ENCODE measurements at places on chromosomes 5 and 9.

GRCh38 chr5:51988634-51989033 lies 605.4 kb downstream of the ISL1 start:
- DNase-seq = no peak

GRCh38 chr5:179596421-179596820 lies 27.1 kb downstream of the HNRNPH1 start:
- DNase-seq = no peak

GRCh38 chr5:65326922-65327321 lies 154.8 kb downstream of the ADAMTS6 start:
- DNase-seq = no peak

DNA sequence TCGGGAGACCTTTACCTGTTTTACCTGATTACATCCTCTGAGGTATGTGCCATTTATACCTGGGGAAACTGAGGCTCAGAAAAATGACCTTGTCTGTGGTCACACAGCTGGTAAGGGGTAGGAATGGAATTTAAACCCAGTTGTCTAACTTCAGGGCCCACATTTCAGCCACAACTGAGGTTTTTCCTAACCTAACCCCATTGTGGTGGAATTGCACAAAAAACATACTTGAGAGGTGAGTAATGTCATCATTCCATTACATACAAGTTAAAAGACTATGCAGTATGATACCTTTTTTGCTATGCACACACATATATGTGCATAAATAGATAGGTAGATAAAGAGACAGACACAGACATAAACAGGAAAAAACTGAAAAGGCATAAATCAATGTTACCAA lies 14.1 kb downstream of the FGF1 start:
- DNase-seq = no peak

DNA sequence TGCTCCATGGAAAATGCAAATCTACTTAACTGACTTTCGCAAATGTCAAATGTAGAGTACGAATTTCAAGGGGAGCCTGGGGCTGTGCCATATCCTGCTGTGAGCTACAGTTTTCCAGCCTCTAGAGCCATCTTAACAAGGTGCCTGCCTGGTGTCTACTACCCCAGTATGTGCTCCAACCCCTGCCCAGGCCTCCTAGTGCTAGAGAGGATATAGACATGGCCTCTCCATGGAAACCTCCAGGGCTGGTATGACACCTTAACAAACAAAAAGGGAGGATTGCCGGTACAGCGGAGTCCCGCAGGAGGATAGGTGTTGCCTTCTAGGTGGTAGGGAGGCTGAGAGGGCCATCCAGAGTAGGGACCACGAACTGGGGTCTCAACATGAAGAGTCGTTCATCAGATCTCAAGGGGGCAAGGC lies 13.6 kb upstream of the IL3 start:
- no peak for DNase-seq

GRCh38 chr5:152177626-152178349 lies 227.3 kb downstream of the NMUR2 start:
- DNase-seq = no peak

DNA sequence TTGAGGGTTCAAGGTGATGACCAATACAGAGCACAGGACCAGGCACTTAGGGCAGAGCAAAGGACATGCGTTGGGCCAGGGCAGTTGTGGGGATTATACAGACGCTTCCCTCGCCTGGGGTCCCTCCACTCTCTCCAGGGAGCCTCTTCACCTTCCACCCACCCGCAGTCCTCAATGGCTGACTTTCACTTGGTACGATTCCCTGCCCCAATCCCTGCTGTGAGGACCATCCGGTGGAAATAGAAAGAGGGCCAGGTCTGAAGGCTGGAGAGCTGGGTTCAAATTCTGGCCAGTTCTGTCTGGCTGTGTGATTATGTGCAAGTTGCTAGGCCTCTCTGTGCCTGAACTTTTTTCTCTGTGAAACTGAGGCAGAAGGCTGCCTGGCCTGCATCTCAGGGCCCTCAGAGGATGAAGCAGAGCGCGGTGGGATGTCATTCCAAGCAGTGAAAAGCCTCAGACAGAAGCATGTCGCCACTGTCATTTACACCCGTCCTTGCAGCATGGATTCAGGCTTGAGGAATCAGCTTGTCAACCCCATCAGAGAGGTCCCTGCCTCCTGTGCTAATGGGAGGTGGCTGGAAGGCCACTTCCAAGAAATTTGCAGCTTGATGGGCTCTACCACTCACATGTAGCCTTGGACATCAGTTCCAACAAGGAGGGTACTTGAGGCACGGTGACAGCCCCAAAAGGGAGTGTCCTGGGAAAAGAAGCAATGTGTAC lies 206.6 kb upstream of the IER5L start:
- DNase-seq = no peak

GRCh38 chr9:113563826-113564497 lies 100.4 kb downstream of the RGS3 start:
- DNase-seq = no peak

GRCh38 chr9:34518110-34518616 lies 4.6 kb downstream of the ENHO start:
- DNase-seq = no peak

DNA sequence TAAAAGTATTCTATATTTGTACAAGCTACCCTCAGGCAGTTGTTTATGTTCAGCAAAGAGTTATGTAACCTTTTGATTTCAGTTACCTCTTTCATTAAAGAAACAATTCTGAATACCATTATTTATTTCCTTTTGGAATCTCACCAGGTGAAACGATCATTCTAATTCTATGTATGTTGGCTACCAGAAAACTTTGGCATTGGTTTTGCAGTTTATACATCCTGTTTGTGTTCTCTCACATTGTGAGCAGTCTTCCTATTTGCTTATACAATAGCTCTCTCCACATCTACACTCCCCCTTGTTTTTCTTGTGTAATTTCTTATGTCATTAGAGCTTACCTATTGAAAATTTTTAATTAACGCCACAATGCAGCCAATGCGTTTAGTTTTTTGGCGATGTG lies 276.0 kb upstream of the MPDZ start:
- no peak for DNase-seq

GRCh38 chr5:28374492-28374967 lies 1336.1 kb upstream of the CDH9 start:
- no peak for DNase-seq

DNA sequence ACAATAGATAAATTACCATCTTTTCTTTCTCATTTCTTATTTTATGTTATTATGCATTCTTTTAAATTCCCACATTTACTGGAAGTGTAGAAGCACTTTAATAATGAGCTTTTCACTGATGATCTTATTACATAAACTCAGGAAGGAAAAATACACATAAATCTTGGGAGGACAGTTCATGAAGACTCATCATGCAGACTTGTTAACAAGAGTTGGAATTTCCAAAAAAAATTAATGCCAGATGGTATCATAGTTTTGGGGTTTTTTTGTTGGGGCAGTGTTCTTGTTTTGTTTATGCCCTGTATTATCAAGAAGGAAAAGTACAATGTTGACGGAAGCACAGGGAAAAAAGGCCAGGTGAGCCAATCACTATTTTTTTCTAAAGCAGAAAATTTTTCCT lies 35.1 kb downstream of the CEMIP2 start:
- no peak for DNase-seq

GRCh38 chr5:150658699-150659265 lies 2.3 kb upstream of the MYOZ3 start:
- DNase-seq = no peak

GRCh38 chr9:76414661-76415060 lies 20.4 kb upstream of the RFK start:
- DNase-seq = no peak

DNA sequence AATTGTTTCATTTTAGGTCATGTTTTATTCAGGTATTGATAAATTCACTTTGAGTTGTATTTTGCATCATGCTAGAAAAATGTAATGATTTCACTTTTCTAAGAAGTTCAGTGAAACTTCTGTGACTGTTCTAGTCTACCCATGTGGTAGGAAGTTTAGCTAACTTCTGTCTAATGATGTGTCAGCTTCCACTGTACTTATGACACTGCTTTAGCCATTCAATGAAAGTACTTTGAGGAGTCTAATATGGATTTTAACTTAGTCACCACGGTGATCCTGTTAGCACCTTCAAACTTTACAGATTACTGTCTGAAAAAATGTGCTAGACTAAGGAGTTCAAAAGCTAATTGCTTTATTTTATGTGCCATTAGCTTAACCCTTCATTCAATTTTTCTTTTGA lies 1510.5 kb upstream of the CDH9 start:
- no peak for DNase-seq

DNA sequence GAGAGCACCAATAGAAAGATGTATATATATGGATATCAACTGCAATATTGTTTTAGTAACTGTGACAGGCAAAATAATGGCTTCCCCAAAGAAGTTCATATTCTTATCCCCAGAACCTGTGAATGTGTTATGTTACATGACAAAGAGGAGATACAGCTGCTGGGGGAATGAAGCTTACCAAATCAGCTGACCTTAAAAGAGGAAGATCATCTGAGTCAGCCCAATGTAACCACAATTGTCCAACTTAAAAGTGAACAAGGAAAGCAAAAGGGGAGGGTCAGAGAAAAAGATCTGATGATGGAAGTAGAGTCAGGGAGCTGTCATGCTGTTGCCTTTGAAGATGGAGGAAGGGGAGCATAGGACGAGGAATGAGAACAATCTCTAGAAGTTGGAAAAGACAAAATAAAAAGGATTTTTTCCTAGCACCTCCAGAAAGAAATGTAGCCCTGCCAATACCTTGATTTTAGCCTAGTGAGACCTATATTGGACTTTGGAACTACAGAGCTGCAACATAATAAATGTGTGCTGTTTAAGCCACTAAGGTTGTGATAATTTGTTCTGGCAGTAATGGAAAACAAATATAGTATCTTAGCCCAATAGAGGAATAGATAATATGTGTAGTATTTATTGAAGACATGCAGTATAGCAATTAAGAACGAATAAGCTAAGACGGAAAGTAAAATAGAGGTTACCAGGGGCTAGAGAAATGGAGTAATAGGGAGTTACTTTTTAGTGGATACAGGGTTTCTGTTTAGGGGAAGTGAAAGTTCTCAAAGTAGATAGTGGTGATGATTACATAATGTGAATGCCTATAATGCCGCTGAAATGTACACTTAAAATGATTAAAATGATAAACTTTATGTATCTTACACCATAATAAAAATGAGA lies 115.9 kb downstream of the PIK3R1 start:
- DNase-seq = no peak

DNA sequence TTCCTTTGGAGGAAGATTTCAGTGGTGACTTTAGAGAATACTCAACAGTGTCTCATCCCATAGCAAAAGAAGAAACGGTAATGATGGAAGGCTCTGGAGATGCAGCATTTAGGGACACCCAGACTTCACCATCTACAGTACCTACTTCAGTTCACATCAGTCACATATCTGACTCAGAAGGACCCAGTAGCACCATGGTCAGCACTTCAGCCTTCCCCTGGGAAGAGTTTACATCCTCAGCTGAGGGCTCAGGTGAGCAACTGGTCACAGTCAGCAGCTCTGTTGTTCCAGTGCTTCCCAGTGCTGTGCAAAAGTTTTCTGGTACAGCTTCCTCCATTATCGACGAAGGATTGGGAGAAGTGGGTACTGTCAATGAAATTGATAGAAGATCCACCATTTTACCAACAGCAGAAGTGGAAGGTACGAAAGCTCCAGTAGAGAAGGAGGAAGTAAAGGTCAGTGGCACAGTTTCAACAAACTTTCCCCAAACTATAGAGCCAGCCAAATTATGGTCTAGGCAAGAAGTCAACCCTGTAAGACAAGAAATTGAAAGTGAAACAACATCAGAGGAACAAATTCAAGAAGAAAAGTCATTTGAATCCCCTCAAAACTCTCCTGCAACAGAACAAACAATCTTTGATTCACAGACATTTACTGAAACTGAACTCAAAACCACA lies 67.4 kb downstream of the VCAN start:
- no peak for DNase-seq

Measured in T-helper 22 cell (primary cell).